ENCODE measurements at places on chromosomes 4 and X.

DNA sequence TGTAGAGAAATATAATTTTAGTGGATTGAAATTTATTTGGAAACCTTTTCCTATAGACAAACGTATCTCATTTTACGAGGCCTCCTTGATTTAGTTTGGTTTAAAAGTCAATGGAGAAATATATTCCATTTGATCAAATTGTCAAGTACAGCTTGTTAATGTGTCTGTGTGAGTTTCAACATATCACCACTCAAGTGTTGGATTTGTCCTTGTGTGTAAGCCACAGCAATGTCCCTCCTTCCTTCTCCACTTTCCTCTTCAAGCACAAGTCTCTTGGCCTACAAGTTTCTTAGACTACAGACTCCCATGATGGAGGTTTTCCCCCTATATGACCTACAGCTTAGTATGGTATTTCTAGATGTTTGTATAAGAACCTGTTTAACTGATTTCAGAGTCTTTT is 104.7 kb downstream of the SYNPO2 start:
- DNase-seq = no peak

DNA sequence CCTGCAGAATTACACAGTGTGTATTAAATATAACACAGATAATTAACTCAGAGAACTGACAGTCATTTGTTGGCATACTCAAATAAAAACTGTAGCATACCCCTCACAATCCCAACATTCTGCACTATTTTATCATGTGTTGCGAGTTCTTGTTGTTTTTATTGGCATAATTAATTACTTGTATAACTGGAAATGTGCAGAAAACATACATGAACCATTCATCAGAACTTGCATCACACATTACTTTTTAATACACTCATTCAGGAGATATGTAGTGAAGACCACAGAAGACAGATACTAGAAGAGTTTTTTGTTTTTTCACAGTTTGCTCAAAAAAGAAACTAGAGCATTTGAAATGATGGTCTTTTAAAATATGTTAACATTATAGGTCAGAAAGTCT is 74.6 kb upstream of the NEIL3 start:
- no peak for DNase-seq

- no peak for DNase-seq
Measured at GRCh38 chr4:96955226-96955625, 1115.3 kb downstream of the PDHA2 start.

GRCh38 chr4:37631551-37631950 is 54.6 kb downstream of the RELL1 start:
- DNase-seq = no peak

GRCh38 chr4:85448906-85449890 is 25.8 kb upstream of the ARHGAP24 start:
- DNase-seq = no peak

GRCh38 chr4:47873877-47874541 is 36.1 kb upstream of the CORIN start:
- DNase-seq = no peak

- DNase-seq = no peak
Measured at GRCh38 chrX:17674601-17675000, 62.7 kb upstream of the SCML1 start.

GRCh38 chr4:38319456-38320342 is 344.3 kb upstream of the KLF3 start:
- peak; percentile 80 for DNase-seq

- DNase-seq = no peak
Measured at GRCh38 chr4:26858947-26859401, 1.7 kb upstream of the STIM2 start.

DNA sequence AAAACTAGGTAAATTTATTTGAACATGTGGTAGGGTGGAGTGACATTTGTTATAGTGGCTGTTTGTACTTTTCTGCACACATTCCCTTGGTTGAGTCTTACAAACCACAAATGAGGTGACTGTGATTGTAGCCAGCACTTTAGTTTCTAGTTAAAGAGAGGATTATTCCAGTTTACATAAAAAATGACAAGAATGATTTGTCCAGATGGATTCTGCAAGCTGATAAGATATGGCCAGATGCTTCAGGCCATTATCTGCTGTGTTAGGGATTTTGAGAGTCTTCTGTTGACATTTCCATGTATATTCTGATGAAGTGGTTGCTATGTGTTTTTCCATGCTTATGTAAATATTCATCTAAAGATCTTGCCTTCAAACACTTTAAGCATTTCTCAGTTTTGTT is 31.0 kb upstream of the PDE5A start:
- no peak for DNase-seq

GRCh38 chr4:20490734-20491133 is 209.5 kb upstream of the PACRGL start:
- DNase-seq = no peak

DNA sequence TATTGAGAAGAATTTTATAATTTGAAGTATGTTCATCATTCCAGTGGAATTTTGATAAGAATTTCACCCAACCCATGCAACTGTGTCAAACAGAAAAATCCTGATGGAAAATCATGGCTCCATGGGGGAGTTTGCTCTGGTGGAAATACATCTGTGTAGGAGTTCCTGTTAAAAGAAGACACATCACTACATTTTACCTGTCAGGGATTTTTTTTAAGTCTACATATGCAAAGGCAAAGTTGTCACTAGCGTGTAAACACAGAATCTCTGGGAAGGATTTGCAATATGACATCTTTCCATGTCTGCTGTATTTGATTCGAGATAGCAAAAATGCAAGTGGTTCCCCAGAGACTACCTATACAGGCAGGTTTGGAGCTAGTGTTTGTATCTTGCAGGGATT is 581.0 kb downstream of the KCNIP4 start:
- no peak for DNase-seq

DNA sequence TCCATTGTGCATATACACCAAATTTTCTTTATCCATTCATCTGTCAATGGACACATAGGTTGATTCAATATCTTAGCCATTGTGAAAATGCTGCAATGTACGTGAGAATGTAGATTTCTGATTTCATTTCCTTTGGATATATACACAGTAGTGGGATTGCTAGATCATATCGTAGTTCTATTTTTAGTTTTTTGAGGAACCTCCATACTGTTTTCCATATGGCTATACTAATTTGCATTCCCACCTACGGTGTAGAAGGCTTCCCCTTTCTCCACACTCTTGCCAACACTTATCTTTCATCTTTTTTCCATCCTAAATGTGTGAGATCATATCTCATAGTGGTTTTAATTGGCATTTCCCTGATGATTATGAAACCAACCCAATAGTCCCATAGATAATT is 43.4 kb downstream of the ING2 start:
- DNase-seq = no peak

DNA sequence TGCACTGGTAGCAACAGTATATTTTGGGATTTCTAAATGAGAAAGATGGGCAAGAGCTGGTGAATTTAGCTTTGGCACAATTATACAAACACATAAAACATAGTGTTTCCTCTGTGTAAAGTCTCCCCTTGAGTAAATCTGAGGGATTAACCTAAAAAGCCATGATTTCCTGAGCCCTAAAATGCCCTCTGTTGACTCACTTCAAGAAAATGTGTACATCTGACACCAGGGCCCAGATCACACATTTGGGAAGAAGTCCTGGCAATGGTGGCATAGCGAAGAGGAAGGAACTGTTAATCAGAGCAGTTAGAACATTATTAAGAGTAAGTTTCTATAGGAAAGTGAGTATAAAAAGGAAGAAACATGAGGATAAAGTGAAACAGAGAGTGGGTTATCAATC is 338.5 kb downstream of the SPOCK3 start:
- DNase-seq = no peak

DNA sequence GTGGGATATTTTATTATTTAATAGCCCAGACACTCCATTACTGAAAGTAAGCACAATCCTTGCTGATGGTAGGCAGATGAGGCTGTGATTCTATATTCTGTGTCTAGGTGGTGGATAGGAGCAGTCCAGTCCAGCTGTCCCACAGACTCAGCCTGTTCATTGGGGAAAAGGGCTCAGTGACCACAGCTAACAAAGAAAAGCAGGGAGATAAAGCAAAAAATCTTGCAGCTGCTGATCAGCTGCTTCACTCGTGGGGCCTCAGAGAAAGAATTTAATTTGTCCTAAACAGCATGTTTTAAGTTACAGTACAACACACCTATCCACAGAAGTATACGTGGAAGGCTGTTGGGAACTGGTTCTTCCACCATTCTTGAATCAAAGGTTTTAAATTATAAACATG is 40.7 kb upstream of the ANK2 start:
- no peak for DNase-seq

GRCh38 chr4:143559757-143560147 is 46.2 kb downstream of the SMARCA5 start:
- DNase-seq = no peak

DNA sequence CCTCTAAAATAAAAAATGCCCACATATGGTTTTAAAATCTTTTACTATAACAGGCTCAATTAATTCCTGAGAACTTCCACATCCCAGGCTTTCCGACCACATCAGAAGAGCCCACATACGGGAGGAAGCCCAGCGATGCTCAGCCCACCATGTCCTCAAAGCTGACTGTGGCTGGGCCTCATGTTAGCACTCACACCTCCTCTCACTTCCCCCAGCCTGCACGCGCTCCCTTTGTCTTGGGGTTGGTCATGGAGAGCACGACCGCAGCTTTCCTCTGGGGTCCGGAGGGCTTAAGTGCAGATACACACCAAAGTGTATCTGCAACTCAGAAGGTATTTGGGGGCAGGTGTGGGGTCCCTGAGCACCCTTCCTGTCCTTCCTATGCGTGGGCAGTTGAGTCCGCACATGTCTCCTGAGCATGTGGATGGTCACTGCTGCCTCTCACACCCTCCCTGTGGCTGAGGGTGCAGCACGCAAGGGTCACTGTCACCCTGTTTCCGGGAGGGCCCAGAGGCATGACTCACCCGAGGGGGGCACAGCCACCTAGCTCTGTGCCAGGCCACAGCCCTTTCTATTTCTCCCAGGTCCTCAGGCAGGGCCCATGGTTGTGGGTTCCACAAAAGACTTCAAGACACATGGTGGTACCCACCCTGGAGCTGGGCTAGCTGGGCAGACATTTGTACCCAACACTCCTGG is 21.2 kb downstream of the WDR1 start:
- DNase-seq = no peak

GRCh38 chr4:75997946-75998345 is 7.2 kb upstream of the SDAD1 start:
- DNase-seq = no peak

GRCh38 chr4:153221783-153222706 is 17.8 kb downstream of the TRIM2 start:
- DNase-seq = no peak

- DNase-seq = no peak
Measured at GRCh38 chrX:40019541-40019940, 78.2 kb downstream of the BCOR start.

DNA sequence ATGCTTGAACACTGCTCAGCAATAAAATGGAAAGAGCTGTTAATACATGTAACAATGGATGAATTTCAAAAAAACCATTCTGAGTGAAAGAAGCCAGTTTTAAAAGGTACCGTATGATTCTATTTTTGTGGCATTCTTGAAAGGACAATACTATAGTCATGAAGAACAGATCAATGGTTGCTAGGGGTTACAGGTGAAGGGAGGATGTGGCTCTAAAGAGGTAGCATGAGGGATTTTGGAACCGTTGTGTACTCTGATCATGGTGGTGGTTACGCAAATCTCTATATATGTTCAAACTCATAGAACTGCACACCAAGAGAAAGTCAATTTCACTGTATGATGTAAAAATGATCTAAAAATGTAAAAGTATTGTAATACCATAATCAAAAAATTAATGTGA is 40.0 kb upstream of the CTAG2 start:
- no peak for DNase-seq

DNA sequence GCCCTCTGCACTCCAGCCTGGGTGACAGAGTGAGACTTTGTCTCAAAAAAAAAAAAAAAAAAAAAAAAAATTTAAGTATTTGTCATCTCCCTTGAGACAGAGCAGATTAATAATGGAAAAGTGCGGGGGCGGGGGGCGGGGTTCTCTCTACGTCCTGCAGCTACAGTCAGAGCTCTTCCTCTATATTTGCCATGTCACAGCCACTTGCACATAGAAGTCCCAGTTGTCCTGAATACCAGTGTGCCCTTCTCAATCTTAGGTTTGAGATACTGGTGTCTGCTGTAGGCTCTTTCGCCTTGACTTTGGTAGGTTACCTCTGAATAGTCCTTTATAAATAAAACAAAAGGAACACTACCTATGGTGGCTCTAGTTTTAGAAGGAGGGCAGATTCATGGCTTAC is 237.8 kb upstream of the PGRMC2 start:
- DNase-seq = no peak

GRCh38 chr4:174118171-174118570 is 165.3 kb downstream of the FBXO8 start:
- DNase-seq = no peak

- no peak for DNase-seq
Measured at GRCh38 chr4:37139987-37140386, 104.6 kb upstream of the NWD2 start.

DNA sequence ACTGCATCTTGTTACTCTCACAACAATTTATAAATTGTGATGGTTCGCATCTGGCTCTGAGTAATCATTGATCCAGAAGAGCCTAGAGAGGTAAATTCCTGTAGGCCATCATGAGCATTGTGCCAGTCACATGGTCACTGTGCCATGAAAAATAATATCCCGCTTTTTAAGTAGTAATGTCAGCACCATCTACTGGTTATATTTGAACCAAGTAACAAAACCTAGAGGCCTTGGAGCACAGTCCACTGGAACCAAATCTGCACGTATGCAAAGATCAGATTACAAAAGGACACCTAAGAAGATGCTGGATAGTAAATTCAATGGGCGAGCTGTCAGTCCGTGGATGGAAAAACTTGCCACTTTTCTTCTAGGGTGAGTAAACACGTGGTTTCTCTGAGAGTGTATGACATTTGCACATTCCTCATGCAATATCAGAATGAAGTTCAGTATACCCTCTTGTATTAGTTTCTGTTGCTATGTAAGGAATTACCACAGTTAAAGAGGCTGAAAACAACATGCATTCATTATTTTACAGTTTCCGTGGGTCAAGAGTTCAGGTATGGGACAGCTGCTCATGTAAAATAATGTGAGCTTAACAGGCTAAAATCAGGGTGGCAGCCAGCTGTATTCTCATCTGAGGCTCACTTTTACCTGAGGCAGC is 26.8 kb downstream of the FAM114A1 start:
- DNase-seq = no peak

- no peak for DNase-seq
Measured at GRCh38 chr4:180669680-180670079, 1573.5 kb upstream of the TENM3 start.

DNA sequence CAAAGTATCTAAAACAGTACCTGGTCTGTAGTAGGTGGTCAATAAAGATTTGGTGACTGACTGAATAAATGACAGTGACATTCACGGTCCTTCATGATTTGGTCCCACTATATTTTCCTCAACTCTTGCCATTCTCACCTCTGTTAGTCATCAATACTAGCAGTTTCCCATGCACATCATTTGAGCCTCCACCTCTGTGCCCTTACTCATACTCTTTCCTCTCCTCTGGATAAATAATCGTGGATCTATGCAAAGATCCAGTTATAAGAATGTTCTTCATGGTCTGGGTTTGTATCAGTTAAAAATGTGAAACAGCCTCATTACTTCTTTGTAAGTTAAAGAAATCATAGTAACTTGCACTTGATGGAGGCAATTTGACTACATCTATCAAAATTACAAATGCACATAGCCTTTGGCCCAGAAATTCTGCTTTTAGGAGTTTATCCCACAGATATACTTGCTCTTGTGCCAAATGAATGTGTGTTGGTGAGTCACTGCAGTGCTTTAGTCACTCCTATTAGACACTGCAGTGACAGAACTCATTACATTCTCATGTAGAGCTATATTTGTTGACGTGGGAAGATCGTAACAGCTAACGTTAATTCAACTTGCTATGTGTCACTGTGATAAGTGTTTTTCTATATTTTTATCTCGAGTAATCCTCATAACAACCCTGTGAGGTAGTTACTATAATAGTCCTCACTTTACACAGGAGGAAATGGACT is 121.9 kb upstream of the SMIM10 start:
- no peak for DNase-seq

Measured in NCI-H187 (cell line).